ENCODE measurements at places on chromosomes 7 and 10.

GRCh38 chr7:157909370-157909769 is 572.6 kb downstream of the DNAJB6 start:
- no peak for DNase-seq

DNA sequence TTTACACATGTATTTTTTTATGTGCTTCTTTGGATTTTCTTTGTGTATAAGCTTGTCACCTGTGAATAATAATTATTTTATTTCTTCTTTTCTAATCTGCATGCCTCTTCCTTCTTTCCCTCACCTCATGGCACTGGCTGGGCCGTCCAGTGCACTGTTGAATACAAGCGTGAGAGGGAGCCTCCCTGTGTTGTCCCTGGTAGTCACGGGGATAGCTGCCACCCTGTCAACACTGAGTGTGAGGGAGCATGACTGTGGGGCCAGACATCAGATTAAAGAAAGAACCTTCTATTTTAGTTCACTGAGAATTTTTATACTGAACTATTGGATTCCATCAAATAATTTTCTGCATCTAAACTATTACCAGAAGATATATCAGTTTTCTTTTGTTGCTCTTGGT is 187.9 kb downstream of the CDC14C start:
- DNase-seq: no peak

- no peak for DNase-seq
Observed at GRCh38 chr7:43922726-43923125, 3.5 kb upstream of the UBE2D4 start.

GRCh38 chr7:157313645-157314044 is 23.2 kb upstream of the DNAJB6 start:
- DNase-seq: no peak

DNA sequence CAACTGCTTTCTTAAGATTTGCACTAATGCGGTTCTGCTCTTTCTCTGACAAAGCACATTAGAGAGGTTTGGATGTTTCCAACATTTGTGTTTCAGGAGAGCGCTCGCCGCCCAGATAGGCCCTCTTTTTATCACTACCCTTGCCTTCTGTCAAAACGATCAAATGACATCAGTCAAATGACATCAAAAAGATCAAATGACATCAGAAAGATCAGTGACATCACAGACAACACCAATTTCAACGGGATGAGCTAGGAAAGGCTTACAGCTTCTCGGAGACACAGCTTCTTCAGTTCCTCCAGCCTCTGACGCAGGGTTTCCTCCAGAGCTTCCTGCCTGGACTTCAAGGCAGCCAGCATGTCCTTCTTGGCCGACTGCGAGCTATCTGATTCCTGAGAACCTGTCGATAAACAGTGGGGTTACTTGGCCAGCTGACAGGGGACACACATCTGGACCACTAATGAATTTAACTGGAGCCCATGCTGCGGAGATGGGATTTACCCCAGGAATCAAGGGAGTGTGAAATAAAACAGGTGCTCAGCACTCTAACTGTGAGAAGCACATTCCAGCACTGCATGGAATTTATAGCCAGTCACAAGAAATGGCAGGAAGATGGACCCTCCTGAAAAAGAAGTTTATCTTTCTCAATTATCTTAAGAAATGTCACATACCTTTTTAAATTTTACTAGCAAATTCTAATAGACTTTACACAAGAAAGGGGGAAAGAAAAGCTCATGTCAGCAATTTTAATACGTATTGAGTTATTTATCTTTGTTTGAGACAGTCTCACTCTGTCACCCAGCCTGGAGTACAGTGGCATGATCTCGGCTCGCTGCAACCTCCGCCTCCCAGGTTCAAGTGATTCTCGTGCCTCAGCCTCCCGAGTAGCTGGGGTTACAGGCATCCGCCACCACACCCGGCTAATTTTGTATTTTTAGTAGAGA is 88.2 kb downstream of the PRPF18 start:
- no peak for DNase-seq

DNA sequence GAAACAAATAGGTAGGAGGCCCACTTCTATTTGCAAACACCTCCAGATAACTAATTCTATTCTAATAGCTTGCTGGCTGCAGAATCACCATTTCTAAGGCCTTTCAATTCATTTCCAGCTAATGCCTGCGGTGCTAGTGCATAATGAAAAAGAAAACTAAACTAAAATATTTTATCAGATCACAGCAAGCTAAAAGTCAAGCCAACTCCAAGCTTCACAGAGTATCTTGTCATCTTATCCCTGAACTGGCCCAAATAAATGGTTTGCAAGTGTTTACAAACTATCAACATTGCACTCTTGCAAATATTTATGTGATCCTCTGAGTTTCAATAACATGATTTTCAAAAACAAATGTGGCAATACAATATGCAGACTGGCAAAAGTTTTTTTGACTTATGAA is 166.0 kb downstream of the IPMK start:
- no peak for DNase-seq

DNA sequence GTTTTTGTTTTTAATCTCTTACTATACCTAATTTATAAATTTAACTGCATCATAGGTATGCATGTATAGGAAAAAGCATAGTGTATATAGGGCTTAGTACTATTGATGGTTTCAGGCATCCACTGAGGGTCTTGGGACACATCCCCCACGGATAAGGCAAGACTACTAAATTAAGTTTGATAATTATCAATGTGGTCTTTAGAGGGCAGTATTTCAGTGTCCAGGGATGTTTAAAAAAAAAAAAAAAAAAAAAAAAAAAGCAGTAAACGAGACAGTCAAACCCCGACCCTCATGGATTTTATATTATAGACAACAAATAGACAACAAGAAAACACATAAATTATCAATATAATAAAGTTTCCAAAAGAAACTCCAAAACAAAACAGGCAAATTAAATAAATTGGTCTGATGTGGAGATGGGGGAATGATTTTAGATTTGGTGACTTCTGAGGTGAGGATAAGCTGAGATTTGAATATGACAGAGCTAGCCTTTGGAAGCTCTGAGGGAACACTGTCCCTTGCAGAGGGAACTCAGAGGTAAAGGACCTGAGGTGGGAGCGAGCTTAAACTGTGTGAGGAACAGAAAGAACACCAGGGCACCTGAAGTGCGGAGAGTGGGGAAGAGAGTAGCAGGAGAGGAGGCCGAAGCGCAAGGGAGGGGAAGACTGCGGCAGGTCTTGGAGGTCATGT is 14.8 kb downstream of the ACSM6 start:
- no peak for DNase-seq

DNA sequence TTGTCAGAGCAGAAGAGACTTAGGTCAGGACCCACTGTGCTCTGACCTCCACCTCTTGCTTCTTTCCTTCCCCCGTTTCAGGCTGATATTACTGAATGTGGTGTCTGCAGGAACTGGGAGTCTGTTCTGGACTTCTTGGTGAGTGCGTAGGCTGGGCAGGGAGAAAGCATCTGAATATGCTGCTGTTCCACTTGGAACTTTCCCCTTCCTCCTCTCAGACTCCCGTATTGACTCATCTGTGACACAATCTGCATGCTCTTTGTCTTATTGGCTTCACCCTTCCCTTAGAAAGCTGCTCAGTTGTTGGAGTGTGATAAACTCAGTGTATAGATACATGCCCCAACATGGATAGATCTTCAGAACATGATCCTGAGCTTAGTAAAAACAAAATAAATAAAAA is 137.6 kb upstream of the HABP2 start:
- DNase-seq: no peak

DNA sequence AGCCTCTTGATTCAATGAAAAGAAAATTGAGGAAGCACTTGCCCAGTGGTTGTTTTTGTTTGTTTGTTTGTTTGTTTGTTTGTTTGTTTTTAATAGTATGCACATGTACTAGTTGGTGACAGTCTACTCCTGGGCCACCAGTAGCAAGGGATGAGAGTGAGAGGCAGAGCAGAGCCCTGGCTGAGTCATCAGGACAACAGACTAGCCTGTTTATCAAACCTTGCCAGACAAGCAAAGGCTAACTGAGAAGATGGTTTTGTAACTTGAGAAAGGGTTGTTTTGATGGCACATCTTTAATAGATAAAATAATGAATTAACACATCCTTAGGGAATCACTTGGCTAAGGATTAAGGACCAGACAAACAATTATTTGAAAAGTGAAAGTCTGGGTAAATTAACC is 78.1 kb downstream of the INHBA start:
- no peak for DNase-seq

GRCh38 chr7:154871507-154871906 is 131.4 kb downstream of the PAXIP1 start:
- DNase-seq: no peak

DNA sequence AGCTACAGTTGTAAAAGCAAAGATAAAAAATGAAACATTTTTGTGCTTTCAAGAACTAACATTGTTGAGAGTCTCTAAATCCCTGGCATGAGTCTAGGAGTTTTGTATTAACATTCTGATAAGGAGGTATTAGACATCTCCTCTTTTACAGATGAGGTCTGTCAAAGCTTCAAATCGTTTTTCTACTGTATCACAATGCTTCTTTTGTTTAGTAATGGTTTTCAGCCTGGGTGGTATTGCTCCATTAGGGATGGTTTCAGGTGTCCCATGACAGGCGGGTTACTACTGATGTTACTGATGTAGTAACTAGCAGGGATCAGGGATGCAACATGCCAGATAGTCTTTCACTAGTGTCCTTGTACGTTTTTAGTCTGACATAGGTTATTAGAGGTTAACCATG is 27.4 kb downstream of the STAM start:
- no peak for DNase-seq

DNA sequence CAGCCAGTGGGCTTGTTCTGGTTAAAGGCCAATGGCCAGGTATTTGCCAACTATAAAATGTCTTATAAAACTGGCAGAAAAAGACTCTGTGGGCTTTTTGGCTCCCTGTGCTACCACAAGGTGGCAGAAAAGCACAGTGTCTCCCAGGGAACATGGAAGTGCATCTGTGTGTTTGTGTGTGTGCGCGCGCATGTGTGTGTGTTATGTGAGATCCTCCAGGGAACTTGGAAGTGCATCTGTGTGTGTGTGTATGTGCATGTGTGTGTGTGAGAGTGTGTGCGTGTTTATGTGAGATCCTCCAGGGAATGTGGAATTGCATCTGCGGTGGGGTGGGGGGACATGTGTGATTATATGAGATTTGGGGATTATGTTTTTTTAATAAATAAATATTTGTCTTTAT is 30.2 kb upstream of the ABI1 start:
- DNase-seq: no peak

- no peak for DNase-seq
Observed at GRCh38 chr7:66776800-66777442, 36.4 kb downstream of the RABGEF1 start.

DNA sequence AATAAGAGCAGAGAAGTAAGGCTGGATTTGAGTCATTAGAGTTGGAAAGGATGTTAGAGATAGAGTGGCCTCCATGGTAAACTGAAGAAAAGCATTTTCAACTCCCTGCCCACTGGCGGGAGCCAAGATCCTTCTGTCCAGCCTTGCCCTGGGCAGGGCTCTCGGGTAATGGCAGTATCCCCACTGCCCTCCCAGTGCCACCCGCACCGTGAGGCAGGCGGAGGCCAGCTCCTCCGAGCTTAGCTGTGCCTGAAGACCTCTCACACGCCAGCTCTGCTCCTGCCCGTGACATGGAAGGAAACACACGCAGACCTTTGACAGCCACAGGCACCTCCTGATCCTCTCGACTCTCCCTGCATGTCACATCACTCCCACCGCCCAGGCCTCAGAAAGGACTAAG is 22.3 kb downstream of the BCCIP start:
- DNase-seq: no peak

DNA sequence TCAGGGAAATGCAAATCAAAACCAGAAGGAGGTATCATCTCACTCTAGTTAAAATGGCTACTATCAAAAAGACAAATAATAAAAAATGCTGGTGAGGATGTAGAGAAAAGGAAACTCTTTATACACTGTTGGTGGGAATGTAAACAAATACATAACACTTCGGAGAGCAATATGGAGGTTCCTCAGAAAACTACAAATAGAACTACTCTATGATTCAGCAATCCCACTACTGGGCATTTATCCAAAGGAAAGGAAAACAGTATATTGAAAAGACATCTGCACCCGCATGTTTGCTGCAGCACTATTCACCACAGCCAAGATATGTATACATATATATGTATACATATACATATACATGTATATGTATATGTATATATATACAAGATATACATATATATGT is 94.2 kb downstream of the C10orf90 start:
- DNase-seq: no peak

GRCh38 chr10:115957786-115958442 is 315.1 kb downstream of the GFRA1 start:
- DNase-seq: no peak

- DNase-seq: no peak
Observed at GRCh38 chr7:35749556-35749955, 51.3 kb upstream of the SEPTIN7 start.

GRCh38 chr7:134948246-134948645 is 38.1 kb upstream of the AGBL3 start:
- DNase-seq: no peak

GRCh38 chr10:48445932-48446331 is 139.5 kb downstream of the MAPK8 start:
- DNase-seq: no peak

DNA sequence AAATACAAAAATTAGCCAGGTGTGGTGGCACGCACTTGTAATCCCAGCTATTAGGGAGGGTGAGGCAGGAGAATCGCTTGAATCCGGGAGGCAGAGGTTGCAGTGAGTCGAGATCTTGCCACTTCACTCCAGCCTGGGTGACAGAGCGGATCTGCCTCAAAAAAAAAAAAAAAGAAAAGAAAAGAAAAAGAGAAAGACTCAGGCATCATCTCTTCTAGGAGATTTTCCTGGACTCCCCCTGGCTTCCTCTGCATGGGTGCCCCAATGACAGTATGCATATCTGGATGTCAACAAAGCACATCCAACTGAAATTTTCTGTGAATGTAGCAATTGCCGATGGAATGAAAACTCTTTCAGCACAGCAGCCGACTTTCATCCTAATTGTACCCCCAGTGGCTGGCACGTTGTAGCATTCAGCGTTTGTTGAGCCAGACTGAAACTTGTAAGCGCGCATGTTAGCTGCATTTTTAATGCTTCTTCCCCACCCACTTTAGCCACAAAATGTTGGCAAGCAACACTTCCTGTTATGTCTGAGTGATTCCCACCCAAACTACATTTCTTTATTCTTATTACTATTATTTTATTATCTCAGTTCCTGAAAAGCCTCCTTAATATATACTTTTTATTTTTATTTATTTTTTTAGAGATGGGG is 70.2 kb downstream of the PRTFDC1 start:
- DNase-seq: peak; percentile 9

DNA sequence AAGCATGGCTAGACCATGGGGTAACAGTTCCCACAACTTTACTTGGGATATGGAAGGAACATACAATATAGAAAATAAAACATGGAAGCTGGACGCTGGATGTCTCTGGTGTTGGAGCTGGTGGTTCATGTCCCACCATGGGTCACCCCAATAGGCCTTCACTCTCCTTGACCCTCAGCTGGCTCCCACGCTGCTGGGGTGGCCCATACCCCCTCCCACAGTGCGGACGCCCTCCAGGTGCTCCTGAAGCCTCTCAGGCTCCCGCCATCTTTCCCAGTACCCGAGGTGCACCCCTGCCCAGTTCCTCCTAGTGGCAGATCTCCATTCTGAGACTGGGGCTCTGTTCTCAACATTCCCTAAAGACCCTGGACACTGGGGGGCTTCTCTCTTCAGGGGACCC is 5.8 kb upstream of the CPA1 start:
- no peak for DNase-seq

GRCh38 chr10:132117636-132118190 is 52.0 kb downstream of the JAKMIP3 start:
- no peak for DNase-seq
